ENCODE measurements at places on chromosomes 12 and 14. TPM values are rescaled to one million over a fixed set of nuclear protein-coding genes. Genes with fewer than 3 reads are reported as not detected.

The TSPAN11 gene
- 6.4 TPM for total RNA-seq

DNA sequence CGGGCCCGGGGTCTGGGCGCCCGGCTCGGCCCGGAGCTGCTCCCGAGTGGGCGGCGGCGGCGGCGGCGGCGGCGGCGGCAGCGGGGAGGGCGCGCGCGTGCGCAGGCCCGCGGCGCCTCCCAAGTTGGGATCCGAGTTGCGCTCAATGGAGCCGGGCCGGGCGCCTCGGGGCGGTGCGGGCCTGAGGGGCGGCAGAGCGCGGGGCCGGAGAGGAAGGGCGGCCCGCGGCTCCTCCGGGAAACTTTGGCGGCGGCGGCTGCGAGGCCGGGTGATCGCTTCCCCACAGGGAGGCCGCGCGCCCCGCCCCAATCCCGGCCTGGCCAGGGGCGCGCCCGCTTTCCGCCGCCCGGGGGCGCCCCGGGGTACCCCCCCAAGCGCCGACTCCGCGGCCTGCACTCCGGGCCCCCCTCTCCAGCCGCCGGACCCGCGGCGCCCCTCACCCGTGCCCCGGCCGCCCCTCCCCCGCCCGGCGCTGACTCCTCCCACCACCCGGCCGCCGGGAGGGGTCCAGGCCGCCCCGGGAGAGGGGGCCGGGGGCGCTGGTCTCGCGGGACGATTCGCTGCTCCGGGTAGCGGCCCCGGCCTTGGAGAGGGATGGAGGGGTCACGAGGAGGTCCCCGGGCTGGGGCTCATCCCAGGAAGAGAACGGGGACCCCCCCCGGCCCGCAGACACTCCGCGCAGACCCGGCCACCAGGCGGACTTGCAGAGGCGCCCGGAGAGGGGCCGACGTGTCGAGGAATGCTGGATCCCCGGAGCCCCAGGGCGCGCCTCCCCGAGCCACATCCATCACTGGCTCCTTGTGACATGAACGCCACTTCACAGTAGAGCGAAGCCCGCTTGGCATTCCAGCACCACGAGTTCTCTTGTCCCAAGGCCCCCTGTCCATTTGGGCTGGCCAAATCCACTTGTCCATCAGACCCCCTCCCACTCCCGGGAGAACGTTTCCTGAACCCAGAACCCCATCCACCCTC is at the start of gene RILPL1:
Gene RILPL1, minus strand, starts transcription at position 48 of the 972 bp plus-strand sequence. CDS start 237 bp downstream, outside the sequence.
- DNase-seq: peak; percentile 81

DNA sequence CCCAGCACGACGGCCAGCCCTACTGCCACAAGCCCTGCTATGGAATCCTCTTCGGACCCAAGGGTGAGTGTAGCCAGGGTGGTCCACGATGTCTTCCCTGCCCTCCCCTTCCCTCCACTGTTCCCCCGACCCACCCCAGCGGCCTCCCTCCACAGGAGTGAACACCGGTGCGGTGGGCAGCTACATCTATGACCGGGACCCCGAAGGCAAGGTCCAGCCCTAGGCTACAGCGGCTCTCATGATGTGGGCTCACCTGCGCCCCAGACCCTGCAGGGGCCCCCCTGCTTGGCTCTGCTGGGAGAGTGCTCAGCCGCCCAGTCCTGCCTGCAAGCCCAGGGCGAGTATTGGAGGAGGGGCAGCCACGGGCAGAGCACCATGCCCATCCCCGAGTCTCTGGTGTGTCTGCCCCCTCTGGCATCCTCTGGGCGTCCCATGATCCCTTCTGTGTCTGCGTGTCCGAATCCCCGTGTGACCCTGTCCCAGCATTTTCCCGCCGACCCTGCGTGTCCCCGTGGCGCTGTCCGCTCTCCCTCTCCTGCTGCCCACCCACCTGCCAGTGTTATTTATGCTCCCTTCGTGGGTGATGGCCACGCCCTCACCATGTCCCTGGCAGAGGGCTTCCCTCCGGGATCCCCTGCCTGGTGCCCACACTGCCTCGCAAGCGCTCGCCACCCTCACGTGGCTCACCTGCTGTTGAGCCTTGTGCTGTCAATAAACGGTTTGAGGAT is 5.0 kb downstream of the CRIP2 start:
- no peak for DNase-seq

DNA sequence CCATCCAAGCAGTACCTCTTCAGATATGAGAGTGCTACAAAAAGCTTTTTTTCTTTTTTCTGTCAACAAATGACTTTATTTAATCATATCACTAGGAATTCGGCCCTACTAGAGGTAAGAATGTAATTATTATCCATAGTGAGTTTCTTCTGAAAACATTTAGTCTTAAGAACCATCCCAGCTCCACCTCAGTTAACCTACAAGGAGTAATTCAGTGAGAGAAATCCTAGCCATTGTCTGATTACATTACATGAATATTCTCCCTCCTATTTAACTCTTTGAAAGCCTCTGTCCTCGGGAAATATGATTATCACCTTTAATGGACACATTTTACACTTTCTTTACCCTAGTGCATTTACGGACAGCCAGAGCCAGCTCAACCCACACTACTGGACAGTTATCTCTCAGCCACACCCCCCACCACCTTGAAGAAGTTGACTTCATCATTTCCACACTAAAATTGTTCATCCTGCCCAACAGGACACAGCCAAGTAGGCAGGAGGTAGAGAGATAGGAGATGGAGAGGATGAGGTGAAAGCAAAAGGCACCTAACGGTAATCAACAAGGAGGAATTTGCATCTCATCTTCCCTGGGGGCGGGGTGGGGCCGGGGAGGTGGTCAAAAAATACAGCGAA is 1.3 kb downstream of the PPFIA2 start:
- DNase-seq: no peak

- peak; percentile 88 for DNase-seq
Measured at GRCh38 chr14:75295061-75295461, 16.4 kb downstream of the FOS start.

DNA sequence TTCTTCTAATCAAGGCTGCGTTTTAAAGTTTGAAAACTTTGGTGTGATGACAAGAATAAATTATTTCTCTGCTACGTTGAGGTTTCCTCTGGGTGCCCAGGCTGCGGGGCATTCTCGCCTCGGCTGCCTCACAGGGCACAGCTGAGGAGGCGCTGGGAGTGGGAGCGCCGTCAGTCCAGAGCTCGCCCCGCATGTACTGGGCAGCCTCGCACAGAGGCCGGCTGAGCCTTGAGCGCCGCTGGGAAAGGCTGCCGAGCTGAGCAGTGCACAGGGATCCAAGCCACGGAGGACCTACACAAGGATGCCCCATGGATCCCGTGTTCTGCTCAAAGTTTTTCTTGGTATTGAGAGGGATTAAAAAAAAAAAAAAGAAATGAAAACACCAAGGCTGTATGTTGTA is 11.6 kb downstream of the RFX4 start:
- DNase-seq: no peak
